ENCODE measurements at places on chromosomes 16 and 17.

DNA sequence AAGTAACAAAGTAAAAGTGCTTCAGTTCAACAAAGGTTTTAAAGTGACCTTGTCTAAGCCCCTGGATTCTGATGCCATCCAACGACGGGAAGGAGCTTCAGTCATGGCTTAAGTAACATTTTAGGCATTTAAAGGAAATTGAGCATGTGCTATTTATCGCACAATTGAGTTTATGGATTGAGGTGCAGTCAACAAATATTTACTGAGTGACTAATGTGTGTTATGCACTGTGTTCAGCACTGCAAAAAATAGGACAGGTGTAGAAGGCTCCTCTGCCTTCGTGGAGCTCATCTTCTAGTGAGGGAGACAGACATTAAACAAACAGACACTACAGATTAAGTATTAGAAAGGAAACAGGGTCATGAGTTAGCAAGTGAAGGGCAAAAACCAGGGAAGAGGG lies 12.5 kb downstream of the TMIGD1 start:
- no peak for DNase-seq

- DNase-seq, result no peak
These were observed 3.9 kb downstream of the ITGA3 start for GRCh38 chr17:50059759-50060273.

DNA sequence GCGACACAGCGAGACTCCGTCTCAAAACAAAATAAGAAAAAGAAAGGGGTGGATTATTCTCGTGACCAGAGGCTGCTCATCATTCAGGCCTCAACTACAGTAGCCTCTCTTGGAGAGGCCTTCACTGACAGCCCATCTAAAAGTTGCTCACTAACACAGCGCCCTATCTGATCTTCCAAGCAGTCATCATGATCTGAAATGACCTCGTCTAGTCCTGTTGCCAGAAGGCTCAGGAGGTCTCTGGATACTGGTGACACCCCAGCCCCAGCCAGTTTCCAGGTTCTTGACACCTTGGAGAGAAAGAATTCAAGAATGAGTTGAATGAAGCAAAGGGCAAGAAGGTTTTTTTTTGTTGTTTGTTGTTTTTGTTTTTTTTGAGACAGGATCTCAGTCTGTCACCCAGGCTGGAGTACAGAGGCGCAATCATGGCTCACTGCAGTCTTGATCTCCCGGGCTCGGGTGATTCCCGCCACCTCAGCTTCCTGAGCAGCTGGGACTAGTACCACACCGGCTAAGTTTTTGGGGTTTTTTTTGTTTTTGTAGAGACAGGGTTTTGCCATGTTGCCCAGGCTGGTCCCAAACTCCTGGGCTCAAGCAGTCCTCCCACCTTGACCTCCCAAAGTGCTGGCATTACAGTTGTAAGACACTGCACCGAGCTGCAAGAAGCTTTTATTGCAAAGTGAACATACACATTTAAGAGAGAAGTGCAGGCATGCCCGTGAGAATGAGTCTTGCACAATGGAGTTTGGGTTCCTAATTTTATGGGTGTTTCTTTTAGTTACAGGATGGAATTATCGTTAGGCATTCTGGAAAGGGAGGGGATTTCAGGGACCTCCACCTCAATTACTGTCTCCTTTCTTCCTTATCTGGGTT lies 2.7 kb upstream of the ZC3H7A start:
- DNase-seq, result no peak

DNA sequence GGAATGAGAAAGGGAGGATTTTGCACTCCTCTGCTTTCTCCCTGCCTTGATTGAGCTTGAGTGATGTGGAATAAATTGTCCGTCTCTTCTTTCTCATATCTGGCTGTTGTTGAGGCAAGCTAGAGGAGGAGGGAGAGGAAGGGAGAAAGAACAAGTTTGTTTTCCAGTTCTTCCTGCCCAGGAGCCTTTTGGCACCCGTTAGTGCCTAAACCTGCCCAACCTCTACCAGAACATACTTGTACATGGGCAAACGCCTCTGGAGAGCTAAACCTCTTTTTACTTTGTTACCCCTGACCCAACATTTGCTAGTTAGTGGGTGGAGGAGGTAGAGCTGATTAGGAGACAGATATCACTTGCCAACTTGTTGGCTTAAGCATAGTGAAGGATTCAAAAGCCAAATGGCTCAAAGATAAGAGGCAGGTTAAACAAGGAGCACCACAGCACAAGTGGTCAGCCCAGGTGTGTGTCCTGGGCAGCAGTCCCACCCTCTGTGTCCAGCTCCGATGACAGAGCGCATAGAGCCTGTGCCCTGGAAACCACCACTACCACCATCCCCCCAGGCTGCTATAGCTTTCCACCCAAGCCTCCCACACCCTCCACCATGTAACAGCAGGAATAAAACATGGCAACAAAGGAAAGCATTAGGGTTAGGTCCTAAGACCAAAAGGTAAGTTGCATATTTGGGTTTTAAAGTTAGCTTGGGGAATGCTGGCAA lies 6.5 kb downstream of the ODF4 start:
- DNase-seq, result no peak

DNA sequence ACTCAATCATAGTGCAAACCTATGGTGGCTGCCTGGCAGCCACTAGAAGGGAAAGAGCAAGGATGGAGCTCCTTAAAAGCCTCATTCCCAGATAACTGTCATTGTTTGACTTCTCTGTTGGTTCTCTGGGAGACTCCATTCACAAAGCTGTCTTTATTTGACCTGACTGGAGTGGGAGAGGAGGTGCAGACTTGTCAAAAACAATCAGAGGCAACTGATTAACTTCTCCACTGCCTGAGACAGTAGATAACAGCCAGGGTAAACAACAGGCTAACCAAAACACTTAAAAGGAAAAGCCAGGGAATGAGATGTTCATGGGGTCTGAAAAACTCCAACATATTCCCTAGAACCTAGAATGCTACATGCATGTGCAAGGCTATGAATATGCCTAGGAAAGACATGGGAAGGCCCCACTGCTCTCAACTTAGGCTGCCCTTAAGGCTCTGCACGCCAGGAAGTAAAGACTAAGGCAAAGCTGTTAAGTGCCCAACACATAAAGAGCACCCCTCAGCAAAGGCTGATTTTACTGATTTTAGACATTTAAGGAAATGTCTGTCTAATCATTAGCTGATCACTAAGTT lies 82.0 kb downstream of the TTC19 start:
- DNase-seq, result no peak

- DNase-seq, result no peak
These were observed 26.8 kb downstream of the BRIP1 start for GRCh38 chr17:61836266-61837174.

DNA sequence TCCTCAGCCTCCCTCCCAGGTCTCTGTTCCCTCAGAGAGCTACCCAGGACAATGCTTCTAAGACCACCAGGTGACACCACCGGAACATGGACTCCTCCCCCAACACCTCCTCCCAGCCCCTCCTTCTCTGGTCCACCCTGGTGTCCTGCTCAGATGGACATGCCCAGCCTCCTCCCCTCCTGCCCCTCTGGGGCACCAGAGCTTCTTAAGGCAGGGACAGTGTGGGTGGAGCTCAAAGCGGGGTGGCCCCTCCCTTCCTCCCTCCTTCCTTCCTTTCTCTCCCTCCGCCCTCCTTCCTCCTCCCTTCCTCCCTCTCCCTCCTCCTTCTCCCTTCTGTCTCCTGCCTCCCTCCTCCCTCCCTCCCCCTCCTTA lies 22.7 kb downstream of the TRPV3 start:
- DNase-seq, result peak; percentile 34

GRCh38 chr16:20637247-20637646 lies 60.2 kb downstream of the ACSM1 start:
- no peak for DNase-seq

- no peak for DNase-seq
These were observed 41.1 kb upstream of the GSE1 start for GRCh38 chr16:85571813-85572619.

GRCh38 chr16:29943846-29944799 lies 17.8 kb upstream of the TMEM219 start:
- peak; percentile 19 for DNase-seq

DNA sequence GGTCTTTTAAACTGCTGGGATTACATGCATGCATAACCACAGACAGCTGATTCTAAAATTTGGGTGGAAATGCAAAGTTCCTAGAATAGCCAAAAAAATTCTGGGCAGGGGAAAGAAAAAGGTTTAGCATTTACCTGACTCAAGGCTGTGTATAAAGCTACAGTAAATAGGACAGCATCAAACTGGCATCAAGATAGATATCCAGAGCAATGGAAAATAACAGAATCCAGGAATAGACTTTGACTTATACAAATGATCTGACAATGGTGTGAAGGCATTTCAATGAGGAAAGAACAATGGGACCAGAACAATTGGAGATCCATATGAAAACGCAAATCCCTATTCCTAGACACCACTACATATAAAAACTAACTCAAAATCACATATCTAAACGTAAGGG lies 12.9 kb downstream of the ANKFY1 start:
- DNase-seq, result no peak

DNA sequence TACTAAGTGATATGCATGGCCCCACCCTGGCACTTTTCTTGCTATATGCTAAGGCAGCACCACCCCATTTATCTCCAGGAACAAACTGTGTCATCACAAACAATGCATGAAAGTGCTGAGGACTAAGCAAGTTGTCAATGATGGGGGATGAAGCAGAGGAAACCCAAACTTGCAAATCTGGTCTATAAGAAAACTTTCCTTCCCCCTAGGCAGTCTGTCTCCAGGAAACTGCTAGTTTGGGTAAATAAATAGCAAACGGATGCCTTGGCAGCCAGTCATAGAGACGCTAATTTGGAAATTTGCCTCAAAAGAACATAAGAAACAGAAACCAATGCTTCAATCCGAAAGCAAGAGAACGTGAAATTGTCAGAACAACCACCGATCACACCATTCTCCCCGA lies 5.6 kb upstream of the HSBP1 start:
- DNase-seq, result no peak

DNA sequence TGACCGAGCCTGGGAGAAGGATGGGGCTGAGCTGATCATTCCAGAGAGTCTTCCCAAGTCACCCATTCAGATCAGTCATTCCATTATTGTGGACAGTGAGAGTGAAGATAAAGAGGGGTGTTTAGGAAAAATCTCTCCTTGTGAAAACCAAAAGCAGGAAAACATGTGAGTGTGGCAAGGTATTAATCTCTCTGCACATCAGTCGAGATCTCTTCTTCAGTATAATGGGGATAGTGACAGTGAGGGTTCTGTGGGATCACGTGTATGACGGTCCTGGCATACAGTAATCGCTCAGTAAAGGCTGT lies 35.4 kb downstream of the CHD9 start:
- no peak for DNase-seq

GRCh38 chr17:42677921-42678781 lies 1.4 kb upstream of the PLEKHH3 start:
- peak; percentile 91 for DNase-seq

GRCh38 chr17:44780161-44780560 lies 21.4 kb downstream of the ADAM11 start:
- DNase-seq, result peak; percentile 7

DNA sequence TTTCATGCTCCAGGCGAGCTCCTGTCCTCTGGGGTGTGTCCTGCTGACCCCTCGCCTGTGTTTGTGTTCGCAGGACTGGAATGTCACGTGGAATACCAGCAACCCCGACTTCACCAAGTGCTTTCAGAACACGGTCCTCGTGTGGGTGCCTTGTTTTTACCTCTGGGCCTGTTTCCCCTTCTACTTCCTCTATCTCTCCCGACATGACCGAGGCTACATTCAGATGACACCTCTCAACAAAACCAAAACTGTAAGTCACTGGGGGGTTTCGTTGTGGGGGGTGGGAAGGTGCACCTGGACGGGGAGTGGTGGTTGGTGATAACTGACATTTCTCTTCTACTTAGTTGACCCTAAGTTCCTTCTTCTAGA lies 58.3 kb downstream of the ABCC1 start:
- DNase-seq, result no peak

DNA sequence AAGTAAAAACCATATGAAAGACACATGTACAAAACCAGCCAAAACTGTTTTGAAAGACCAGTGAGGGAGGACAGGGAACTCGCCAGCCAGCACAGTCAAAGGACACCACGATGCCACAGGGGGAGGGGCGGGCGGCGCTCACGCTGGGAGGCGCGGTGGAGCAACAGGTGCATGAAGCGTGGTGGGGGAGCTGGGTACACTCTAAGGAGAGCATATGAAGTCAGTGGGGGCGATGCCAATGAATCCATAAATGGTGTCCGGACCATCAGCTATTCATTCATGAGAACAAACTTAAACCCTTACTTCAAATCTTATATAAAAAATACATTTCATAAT lies 101.0 kb upstream of the DNAH17 start:
- DNase-seq, result no peak

GRCh38 chr17:74853669-74854068 lies 6.0 kb downstream of the GRIN2C start:
- DNase-seq, result no peak

DNA sequence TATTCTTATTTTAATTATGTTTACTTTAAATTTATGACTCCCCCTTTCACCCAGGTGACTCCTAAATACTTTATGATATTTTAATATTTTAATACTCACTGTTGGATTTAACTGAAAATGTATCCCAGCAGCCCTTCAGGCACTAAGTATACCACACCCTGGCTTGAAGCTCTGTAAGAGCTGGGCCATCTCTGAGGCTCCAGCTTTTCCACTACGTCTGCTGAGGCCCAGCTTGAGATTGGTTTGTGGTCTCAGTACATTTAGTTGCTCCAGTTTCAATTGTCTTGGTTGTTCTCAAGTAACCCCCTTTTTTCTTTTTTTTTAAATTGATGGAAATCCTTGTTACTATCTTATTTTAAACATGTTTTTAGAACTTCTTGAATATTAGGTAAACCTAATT lies 27.0 kb upstream of the CAPNS2 start:
- no peak for DNase-seq

DNA sequence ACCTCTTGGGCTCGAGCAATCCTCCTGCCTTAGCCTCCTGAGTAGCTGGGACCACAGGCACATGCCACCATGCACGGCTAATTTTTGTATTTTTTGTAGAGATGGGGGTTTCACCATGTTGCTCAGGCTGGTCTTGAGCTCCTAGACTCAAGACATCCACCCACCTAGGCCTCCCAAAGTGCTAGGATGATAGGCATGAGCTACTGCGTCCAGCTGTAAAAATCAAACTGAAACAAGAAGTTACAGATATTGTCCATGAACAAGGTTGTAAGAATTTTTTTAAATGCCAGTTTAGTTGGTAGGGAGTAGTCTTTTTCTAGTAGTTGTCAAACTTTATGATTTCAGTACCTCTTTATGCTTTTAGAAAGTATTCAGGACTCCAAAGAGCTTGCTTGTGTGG lies 424.4 kb upstream of the PMFBP1 start:
- DNase-seq, result no peak

All from WTC11 (cell line).